ENCODE measurements at places on chromosomes 1 and 21.

DNA sequence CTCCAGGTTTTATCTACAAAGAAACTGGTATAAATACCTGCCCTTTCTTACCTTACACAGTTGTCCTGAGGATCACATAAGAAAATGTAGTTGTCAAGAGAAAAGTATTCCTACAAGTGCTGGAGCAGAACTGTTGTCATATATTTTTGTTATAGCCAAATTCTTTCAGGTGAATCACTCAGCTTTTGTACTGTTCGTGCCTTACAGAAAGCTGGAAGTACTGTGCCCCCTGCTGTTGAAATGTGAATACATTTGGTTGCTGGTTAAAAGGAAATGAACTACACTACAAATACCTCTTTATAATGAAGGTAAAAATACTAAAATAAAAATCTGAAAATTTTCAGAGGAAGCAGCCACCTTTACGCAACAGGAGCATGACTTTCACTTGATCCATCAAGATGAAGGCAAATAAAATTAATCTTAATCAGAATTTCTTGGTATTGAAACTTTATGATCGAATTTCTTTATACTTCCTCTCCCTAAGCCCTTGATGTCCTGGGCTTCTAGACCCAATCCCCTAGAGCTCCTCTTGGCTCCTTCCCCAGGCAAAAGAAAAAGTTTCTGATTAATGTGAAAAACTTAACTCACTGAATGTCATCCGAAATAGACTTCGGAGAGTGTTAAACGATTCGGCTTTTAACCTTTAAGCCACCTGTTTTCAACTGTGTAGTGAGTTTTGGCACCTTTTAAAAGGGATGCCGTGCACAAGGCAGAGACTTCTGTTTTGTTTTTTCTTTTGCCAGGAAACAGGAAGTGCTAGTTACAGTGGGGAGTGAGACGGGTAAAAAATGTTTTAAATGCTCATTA lies 12.5 kb downstream of the CHML start:
- DNase-seq: peak; percentile 5

DNA sequence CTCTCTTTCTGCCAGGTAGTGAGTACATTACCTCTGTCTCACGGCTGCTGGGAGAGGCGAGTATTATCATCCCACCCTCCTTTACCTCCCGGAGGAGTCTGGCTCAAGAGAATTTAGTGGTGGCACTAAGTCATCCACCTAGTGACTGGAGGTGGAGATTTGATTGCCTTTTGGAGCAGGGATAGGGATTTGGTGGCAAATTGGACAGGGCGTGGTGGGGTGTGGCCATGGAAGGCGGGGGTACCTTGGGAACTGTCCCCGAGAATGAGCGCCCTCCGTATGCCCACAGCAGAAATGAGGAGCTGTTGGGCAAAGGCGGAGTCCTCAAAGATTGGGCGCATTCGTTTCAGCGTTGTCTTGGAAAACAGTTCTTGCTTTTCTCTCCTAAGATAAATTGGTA lies 32.1 kb upstream of the HMGN1 start:
- no peak for DNase-seq

DNA sequence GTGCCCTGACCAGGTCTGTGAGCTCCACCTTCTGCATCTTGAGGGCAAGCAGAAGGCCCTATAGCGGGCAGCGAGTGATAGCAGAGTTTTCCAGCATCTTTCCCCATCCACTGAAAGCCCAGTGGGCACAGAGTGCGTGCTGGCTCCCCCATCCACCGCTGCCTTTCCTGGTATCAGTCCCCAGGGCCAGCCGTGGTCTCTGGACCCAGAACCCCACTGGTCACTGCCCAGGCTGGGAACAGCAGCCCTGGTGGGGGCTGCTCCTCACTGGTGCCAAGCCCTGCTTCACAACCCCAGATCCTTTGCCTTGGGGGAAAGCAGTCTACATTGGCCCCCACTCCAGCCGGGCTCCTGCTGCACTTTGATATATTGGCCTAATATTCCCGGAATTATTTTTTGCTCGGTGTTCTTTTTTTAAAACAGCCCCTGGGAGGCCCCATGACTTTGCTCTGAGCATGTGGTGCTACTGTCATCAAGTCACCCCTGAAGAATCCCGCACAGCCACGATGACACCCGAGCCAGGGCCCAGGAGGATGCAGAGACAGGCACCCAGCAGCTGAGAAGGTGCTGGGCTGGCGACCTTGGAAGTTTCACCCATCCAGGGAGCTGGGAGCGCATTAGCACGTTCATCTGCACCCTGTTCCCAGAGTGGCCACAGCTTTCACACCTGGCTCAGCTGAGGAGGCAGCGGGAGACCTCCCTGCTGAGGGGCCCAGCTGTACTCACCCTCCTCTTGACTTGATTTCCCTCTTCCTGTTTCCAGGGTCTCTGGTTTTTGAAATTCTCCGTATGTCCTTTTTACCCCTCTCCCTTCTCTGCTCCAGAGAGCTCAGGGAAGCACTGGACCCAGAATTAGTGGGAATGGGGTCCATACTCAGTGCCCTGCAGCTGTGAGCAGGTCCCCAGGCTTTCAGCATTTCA lies 56.9 kb downstream of the KLHDC7A start:
- no peak for DNase-seq

GRCh38 chr1:241813768-241814320 lies 34.2 kb upstream of the EXO1 start:
- DNase-seq: no peak

- DNase-seq: no peak
Observed at GRCh38 chr1:91828583-91829281, 57.2 kb downstream of the TGFBR3 start.

DNA sequence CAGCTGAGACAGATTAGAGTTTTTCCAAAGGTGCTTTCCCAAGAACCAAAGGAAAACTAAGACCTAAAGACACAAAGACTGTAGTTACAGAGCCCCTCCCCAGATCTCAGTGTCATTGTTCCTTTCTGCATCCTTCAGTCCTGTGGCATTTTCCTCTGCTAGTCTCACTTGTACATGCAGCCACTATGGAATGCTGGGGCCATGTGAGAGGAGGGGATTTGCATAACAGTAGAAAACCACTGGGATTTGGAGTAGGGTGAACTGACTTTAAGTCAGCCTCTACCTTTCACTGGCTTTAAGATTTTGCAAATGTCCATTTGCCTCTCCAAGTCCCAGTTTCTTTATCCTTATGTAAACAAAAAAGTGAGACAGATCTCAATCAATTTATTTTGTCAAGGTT lies 119.4 kb upstream of the F3 start:
- DNase-seq: no peak

GRCh38 chr1:52697795-52698674 lies at the start of gene COA7:
Gene COA7 (minus strand): TSS chr1:52698347. CDS start chr1:52698326, 21 bp downstream.
- DNase-seq: peak; percentile 61

DNA sequence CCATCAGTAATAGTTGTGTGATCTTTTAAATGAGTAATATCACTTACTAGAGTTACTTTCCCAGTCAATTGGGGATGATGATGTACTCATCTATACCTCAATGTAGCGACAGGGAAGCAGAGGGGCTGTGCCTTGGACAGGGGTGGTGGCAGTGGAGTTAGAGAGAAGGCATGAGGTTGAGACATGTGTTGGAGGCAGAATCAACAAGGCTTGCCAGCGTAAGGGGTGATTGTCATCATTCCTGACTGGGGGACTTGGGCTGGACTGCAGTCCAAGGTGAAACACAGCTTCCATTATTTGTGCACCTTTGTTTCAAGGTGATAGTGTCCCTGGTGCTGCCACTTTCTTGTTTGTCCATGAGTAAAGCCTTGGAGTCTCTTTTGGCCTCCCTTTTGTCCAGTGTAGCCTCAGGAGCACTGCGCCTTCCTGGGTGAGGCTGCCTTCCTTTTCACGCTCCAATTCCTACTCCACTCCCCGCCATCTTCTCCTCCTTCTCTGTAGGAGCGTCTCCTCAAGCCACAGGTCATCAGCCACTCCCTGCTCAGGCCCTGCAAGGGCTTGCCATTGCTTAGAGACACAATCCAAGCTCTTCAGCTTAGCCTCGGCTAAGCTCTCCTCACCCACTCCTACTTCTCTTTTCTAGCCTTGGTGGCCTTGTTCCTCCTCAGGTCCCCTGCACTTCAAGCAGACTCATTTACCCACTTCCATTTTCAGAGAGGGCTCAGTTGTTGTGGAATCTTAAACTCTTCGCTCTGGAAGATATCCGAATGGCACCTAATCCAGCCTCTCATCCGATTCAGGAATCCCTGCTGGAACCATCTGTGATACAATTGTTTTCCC lies 77.6 kb upstream of the CD34 start:
- DNase-seq: no peak

DNA sequence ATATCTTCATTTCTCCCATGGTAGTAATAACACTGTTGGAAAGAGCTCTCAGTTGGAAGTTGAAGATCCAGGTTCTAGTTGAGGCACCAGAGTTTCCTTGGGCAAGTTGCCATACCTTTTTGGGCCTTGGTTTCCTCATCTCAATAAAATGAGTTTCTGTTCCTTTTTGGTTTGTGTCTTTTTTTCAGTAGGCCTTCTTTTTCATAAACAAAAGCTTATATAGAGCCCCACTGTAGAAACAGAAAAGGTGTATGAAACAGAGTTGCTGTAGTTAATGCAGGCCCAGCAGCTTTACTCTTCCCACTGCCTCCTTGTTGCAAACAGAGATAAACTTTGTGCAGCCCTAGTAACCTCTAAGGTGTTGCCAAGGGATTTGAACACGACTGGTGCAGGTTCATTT lies 41.7 kb downstream of the WNT4 start:
- DNase-seq: no peak

- DNase-seq: no peak
Observed at GRCh38 chr1:25067518-25068251, 137.6 kb upstream of the RUNX3 start.

DNA sequence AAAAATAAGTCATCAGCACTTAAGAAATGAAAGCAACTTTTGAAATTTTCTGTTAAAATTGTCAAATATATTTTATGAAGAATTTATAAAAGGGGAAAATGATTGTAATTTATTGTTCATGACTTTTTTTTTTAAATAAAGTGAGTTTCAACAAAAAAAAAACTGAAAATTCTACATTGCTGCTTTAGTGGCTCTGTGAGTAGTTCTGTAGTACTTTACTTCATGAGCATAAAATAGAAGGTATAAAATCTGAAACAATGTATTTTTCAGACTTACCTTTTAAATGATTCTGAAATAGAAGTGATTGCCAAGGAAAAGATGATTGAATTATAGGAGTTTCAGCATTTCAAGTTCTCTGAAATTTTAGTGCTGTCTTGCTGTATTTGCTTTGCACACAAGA lies 13.8 kb downstream of the PDIK1L start:
- no peak for DNase-seq

DNA sequence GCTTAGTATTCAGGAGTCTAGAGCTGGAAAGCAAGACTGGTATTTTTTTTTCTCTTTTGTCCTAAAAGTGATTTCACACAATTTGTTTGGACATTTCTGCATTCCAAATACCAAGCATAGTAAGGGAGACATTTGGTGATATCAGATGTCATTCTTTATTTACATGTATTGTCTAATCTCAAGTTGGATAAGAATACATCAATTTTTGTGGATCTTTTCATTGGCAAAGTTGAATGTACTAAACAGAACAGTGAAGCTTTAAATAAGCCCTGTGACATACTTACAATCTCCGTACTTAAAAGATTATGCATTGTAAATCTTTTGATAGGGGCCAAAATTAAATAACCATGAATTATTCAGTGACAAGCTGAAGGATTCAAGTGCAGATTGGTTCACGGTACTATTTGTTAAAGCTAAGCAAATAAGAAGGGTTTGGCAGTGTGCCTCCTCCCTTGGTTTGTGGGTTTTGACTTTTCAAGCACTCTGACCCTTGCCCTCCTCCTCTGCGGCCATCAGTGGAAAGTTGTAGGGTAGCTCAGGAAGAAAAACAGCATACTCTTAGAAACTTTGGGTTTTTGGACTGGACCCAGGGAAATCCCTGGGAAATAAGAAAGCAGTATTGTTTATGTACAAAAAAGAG lies 663.7 kb downstream of the ADGRL2 start:
- DNase-seq: no peak

GRCh38 chr1:101124405-101124804 lies 98.8 kb upstream of the DPH5 start:
- no peak for DNase-seq

DNA sequence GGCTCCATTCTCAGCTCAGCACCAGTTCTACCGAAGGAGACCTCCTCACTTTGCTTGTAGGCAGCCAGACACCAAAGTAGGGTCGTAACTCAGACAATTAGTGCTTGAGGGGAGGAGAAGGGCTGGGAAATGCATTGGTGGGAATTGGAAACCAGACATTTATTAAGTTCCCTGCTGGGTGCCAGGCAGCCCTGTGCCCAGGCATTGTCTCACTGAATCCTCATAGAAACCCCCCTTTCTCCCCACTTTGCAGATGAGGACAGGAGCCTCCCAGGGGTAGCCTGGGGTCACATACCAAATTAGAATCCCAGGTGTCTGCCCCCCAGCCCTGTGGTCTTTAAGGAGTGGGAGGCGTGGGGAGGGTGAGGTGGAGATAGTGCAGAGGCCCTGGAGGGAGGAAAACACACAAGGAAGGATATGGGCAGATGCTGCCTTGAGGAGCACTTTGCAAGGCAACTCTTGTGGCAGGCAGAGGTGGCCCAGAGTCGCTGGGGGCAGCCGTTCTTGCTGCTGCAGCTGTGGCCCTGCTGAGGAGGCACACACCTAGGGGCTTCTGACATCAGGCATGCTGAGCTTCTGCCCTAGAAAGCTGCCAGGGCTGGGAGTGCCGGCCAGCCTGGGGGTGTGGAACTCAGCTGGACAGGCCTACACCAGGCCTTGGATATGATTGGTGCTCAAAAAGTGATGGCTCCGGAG lies 29.4 kb downstream of the CDK18 start:
- DNase-seq: no peak

- DNase-seq: no peak
Observed at GRCh38 chr1:195450794-195451193, 1157.4 kb downstream of the KCNT2 start.

- DNase-seq: no peak
Observed at GRCh38 chr1:66732407-66733166, 19.7 kb upstream of the DYNLT5 start.

DNA sequence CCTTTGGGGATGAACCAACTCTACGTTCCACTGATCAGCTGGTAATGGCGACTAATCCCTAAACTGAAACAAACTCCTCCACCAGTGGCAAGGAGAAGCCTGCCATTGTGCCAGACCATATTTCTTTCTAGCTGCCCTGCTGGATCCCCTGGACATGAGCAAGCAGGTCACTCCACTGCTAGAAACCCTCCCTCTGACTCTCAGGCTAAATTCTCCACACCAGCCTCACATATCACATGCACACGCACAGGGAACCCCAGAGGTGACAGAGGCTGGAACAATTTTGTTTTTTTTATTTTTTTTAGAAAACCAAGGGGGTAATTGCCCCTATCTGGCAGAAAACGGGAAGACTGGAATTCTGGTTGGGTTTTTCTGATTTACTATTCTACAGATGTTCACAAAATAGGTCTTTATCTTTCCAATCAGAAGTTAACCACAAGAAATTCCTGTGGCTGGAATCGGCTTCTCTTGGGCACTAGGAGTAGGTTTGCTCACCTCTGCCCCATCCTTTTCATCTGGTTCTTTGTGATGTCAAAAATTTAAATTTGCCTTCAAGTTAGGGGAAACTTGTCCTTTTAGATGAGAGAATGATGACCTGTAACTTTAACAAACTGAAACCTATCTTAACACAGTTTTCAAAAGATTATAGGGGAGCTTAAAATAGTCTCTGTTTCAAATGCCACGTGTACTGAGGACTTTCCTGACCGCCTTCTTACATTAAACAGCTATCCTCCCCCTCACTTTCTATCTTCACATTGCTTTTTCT lies 258.1 kb downstream of the SDCCAG8 start:
- no peak for DNase-seq
